IMR-90 (cell line): ENCODE measurements at places on chromosomes 4 and X. TPM values are rescaled to one million over a fixed set of nuclear protein-coding genes. Genes with fewer than 3 reads are reported as not detected.
A peak's percentile ranks its signal among the peaks of the same experiment; 100 is the strongest.

GRCh38 chrX:101931136-101931487 is 715 bp downstream of the ZMAT1 start:
- DNase-seq = no peak

DNA sequence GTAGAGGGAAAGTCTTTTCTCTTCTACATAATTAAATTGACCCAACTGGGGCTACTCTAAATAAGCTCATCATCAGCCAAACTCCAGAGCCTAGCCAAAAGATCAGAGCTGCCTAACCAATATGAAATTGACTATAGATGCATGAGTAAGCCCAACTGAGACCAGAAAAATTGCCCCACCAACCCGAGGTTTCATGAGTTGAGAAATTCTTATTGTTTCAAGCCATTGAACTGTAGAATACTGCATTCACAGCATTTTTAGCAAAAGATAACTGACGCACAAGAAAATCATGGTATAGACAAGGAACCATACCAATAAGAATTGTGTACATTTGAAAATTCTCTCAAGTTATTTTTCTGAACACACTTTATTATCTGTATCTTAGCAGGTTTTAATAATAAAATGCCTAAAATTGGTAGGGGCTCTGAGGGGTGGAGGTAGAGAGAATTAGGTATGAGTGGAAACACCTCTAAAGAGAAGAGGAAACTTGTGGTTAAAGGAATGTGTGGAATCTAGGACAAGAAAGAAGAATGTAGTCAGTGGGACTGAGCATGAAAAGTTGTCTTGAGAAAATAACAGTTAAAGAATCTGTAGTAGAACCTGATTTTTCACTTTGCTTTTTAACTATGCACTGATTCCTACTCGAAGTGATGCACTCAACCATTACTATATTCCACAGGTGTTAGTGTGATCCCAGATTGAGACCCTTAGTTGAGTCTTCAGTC is 200.9 kb upstream of the PPP1R2C start:
- DNase-seq = no peak

- peak; percentile 79 for DNase-seq
These were observed 36.5 kb downstream of the TXLNG start for GRCh38 chrX:16822723-16823122.

GRCh38 chr4:176443117-176443516 is 123.4 kb downstream of the SPCS3 start:
- DNase-seq = peak; percentile 96

GRCh38 chr4:68797618-68798017 is 18.2 kb upstream of the UGT2B10 start:
- no peak for DNase-seq

Gene PRDM8
- total RNA-seq = 5.0 and 5.7 TPM in 2 replicates

Gene TRIM61
- 4.2 and 4.7 TPM in 2 replicates for total RNA-seq

DNA sequence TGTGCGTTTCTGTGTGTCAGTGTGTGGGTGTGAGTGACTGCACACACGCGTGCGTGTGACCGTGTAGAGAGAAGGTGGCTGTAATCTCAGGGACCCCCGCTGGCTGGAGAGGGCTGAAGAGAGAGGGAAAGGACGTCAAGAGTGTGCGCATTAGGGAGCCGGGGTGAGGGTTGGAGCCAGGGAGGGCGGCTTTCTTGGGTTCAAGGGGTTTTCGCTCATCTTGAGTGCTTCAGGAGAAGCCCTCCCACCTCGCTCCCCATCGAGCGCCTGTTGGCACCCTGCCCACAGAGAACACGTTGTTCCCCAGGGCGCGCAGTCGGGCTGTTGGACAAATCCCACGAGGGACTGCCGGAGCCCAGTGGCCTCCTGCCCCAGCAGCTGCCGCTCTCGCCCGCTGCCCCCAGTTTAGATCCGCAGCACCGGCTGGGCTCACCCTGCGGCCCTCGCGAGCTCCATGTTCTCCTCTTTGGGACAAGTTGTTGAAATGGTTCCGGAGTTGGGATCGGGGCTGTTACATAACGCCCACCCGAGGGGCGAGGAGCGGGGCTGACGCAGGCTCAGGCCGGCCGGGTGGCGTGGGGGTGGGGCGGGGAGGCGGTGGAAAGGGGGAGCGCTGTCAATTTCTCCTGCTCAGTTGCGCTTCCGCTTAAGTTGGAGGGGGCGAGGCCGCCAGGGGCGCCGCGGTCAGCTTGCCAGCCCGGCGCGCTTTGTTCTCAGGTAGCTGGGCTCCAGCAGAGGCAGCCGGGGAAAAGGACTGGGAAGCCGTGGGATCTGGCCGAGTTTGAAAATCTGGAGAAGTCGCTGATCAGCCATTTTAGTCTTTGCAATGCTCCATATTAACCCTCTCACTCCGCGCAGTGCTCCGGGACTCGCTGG is 1.6 kb downstream of the GRIA2 start:
- no peak for DNase-seq

GRCh38 chrX:43971966-43972961 is 926 bp downstream of the NDP start:
- peak; percentile 39 for DNase-seq

GRCh38 chr4:6492861-6493657 is 20.6 kb upstream of the PPP2R2C start:
- DNase-seq = no peak

Gene TMPRSS11F
- total RNA-seq = not detected in 2 replicates

DNA sequence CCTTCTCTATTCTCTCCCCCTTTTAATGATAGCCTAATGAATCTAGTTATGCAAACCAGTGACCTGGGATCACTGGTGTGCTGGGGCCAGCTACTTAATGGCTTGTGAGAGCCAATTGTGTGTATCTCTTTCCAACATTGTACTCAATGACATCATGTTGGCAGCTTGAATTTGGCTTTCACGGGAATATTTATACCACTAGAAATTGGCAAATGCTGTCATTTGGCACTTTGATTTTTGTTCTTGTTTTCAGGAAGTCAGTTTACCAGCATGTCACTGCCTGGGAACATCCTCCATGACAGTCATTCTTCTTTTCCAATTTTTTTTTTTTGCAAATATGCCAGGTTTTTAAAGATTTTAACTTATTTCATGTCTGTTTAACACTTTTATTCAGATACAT is 1685.3 kb downstream of the STIM2 start:
- DNase-seq = no peak
